ENCODE measurements at places on chromosomes 4 and X.

DNA sequence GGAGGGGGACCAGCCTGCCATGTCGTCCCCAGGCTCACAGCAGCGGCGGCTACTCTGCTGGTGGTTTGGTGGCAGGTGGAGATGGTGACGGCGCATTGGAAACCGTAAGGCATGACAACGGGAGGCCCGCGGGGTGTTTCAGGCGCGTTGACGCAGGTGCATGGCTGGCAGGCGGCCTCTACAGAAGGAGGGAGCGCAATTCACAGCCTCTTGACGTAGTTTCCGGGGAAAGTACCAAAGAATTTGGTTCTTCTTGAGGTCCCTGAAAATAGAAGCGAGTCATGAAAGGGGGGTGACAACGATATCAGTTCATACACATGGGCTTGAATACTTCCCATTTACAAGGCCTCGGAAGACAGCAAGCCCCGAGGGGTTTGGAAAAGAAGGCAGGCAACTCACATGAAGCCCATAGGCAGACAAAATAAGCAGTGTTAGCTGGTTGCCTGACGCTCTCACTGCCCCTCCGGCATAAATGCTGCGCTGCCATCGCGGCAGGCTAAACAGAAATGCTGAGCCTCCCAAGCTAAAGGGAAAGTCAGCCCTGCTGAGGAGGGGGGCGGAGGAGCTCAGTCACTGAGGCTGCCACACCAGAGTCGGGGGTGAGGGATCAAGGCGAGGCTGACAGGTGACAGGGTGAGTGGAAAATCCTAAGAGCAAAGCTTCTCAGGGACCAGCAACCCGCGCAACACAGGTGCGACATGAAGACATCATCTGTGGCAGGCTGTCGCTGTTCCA, 52.3 kb upstream of the PDLIM3 start:
- no peak for DNase-seq

DNA sequence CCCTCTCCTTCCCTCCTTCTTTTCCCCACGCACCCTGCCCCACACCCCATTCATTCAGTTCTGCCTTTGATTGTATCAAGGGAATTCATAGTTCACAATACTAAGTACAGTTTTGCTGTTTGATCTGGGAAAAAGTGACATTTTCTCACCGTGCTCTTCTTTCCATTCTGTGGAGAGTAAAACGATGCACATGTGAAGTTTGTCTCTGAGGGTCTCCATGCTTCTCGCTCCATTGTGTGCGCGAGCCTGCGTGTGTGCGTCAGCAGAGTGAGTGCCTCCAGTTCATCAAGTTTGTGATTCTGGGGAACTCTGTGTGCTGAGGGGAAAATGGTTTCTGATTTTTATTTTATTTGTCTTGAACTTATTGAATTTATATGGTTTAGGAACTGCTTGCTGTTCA, 1.9 kb downstream of the STK26 start:
- DNase-seq: no peak

GRCh38 chrX:136635235-136635634, 12.7 kb upstream of the CD40LG start:
- DNase-seq: no peak

- DNase-seq: no peak
Measured at GRCh38 chrX:31355206-31355955, 283.5 kb upstream of the FTHL17 start.

DNA sequence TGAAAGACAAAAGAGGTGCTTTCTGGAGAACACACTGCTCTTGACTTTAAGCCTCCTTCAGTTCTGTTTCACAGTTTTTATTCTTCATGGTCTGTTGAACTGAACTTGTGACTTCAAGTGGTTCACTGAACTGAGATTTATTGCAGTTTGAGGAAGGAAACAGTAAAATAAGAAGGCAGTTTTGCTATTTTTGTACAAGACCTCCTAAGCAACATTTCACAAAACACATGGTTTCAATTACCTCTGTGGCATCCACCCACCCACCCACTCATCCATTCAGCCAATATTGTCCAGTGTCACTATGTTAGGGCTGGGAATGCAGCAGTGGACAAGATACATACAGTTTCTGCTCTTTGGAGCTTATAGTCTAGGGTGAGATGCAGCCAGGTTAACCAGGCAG, 131.3 kb downstream of the IL1RAPL2 start:
- no peak for DNase-seq

- DNase-seq: no peak
Measured at GRCh38 chr4:166816890-166817289, 417.4 kb downstream of the SPOCK3 start.

- DNase-seq: no peak
Measured at GRCh38 chr4:154366956-154367355, 124.6 kb downstream of the DCHS2 start.

GRCh38 chrX:48934581-48935300, 15.9 kb upstream of the PIM2 start:
- no peak for DNase-seq

DNA sequence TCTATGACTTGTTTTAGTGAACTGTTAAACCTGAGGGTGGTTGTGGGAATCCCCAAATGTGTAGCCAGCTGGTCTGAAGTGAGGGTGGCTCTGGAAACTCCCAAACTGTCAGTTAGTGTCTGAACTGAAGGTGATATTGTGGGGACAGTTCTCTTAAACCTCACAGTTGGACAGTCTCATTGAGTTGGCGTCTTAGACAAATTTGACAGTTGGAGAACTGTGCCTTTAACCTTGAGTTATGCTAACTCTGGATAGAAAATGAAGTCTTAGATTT, 20.7 kb upstream of the CTSO start:
- DNase-seq: no peak

DNA sequence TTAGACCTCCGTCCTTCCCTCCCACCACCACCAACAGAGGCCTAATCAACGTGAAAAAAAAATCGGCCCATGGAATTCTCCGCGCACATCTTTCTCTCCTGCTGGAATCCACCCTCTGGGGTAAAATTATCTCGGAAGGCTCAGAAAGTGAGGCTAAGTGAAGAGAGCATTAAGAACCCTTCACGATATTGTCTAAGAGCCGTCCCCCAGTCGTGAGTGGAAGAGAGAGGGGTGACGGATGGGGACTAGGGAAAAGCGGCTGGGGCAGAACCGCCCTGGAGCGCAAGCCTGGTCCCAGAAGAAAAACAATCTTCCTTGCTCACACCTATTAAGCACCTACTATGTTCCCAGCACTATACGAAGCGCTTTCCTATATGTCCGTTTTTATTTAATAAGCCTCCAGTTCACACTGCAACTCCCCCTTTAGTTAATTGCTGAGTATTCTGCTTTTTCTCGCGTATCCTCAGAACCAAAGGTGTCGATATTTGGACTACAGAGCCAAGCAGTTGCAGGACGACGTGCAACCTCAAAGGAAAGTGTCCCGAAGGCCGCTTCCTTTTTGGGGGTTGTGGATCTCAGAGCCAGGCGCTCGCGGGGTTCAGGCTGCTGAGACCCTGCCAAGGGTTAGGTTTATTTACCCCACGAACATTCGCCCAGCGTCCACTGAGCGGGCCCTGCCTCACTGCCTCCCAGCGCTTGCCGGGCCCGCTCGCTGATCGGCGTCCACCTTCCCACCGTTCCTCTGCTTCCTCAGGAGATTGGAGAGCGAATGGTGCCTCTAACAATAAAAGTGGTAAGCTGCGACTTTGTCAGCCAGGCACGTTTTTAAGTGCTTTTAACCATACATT, 889 bp downstream of the MGARP start:
- no peak for DNase-seq

GRCh38 chr4:42331914-42332368, 65.3 kb upstream of the SHISA3 start:
- DNase-seq: no peak

DNA sequence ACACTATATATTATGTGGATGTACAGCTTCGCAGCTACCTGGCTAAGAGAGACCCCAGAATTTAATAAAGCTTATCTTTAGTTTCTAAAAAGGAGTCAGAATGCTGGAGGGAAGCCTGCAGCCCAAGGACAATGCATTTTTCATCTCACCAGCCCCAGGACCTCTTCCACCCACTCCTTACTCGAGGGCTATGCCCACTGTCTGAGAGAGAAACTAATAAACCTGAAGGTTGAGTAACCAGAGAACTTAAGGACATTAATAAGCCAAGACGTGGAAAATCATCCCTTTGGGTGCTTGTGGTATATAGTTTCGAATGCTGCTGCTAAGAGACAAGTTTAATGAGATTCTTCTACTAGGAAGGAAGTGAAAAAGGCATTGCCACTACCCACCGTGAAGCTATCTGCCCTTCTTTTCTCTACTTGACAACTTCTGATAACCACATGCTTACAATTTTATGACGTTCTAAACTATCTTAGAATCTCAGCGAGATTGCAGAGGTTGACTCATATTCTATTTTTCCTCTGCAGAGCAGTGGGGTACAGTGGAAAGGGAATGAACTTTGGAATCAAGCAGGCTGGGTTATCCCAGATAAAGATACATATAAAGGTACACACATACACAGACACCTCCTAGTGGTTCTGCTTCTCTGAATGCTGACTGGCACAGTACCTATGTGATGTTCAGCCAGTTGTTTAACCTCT, 3.3 kb downstream of the RELL1 start:
- no peak for DNase-seq

GRCh38 chr4:87545052-87545451, 15.9 kb upstream of the SPARCL1 start:
- DNase-seq: no peak

- DNase-seq: no peak
Measured at GRCh38 chrX:21014326-21014725, 359.9 kb upstream of the CNKSR2 start.

- DNase-seq: no peak
Measured at GRCh38 chr4:18734405-18734804, 712.9 kb upstream of the LCORL start.

DNA sequence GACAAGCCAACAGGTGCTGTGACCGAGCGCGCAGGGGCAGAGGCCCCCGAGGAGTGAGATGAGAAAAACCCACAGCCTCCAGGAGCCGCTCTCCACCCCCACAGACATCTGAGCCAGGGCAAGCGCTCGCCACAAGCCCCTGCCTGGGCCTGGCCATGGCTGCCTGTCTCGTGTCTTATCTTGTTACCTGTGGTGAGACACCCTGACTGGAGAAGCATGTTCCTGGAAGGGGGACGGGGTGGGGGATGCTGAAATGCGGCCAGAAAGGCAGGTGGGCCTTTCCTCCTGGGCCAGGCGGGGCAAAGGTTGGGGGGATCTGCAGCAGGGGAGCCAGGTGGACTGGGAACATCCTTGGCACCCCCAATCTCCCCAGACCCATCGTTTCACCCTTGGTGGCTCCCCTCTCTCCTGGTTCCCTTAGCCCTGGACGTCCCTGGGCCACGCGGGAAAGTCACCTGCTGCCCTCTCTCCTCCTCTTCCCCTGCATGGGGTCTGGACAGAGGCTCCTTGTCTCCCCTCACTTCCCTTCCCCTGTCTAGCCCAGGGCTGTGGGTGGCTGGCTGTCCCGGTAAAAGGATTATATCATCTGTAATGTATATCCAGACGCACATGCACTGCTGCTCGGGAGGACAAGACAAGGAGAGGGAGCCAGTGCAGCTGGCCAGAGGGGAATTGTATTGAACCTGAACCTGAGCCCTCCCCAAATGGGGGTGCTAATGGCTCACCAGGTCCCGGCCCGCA, 8.4 kb upstream of the DUSP9 start:
- DNase-seq: no peak

DNA sequence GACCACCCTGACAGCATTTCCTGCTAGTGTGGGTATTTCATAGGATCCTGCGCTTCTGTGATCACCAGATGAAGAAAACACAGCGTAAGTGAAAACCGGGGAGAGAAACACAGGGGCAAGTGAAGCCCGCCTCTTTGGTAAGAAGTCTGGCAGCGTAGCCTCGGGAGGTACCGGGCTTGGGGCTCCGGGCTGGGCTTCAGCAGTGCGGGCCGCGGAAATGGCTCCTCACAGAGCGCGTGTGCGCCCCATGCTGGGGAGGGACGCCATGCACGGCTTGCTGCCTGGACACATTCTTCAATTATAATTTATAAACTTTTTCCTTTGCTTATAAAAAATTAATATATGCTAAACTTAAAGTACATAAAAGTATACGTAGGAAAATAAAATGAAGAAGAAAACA, 151.5 kb downstream of the AFAP1 start:
- DNase-seq: no peak

- DNase-seq: no peak
Measured at GRCh38 chrX:30282527-30282926, 26.7 kb downstream of the NR0B1 start.

DNA sequence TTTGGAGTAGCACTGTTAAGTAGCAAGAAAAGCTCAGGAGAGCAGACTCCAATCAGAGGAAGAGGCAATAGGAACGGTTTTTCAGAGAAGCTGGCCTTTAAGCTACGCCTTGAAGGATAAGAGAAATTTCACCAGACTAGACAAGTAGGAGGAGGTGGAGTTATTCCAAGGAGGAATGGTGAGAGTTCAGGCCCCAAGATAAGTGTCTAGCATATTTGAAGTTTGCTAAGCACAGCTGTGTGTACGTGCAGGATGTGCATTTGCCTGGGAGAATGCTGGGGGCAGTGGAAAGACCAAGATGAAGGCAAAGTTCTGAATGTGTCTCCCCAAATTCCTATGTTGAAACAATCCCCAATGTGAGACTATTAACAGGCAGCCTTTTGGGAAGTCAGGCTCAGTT, 91.6 kb downstream of the SOWAHB start:
- DNase-seq: no peak

DNA sequence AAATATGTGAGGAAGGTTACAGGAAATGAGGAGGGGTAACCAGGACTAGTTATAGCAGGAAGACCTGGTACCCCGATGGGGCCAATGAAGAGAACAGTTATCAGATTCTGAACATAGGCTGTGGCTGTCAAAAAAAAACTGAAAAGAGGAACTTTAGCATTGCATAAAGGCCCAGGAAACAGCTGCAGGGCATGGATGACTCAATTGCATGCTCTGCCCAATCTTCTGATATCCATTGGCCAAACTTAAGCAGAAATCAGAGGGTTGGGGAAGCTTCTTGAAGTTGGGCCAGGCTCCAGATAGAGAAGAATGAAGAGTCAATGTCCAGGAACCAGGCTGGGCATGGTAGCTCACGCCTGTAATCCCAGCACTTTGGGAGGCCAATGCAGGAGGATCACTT, 1222.4 kb upstream of the PRKX start:
- DNase-seq: no peak

DNA sequence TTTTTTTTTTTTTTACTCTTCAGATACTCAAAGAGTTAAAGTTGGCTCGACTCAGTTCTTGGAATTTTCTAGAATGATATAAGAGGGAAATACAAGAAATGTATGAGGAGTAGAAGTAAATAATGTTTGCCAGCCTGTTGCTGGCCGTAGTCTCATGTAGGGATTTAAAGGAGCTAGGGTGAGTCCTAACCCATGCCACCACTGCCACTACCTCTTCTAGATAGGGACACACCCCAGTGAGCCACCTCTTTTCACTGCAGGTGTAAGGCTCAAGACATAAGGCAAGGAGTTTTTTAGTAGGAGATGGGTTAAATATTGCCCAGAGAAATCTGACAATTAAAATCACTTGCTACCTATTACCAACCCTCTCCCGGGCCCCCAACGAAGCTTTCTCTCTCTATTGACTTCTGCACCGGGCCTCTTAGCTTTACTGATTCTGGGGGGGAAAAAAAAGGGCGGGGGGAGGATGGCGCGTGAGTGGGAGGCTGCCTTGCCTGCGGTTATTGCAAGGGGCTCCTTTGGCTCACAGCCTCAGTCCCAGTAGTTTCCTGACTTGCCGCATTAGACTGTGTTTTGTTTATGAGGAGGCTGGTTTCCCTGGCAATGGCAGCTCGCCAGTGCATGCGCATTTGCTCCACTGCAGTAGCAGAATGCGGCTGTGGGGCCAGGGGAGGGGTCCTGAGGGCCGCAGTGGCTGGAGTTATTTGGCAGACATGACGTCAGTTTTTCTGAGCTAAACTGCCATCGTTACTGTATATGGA, 3.0 kb downstream of the LINC00632 start:
- DNase-seq: no peak

- DNase-seq: no peak
Measured at GRCh38 chr4:27861381-27861787, 1000.7 kb downstream of the STIM2 start.

GRCh38 chrX:3563451-3563850, 150.0 kb downstream of the PRKX start:
- no peak for DNase-seq
